T-cell (primary cell): ENCODE measurements at places on chromosomes 11 and 22.

GRCh38 chr22:39556970-39557841, 13.3 kb upstream of the CACNA1I start:
- DNase-seq: peak; percentile 45

DNA sequence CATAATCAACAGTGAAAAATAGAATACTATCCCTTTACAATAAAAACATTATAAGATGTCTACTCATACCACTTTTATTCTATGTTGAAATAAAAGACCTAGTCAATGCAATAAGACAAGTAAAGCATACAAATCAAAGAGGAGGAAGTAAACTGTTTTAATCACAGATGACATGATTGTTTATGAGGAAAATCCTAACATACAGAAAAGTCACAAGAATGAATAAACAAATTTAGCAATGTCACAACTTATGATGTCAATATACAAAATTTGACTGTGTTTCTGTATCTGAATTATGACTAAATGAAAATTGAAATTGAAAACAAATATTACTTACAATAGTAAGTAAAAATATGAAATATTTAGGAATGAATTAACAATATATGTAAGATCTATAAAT, 221.9 kb upstream of the GRIA4 start:
- DNase-seq: no peak

DNA sequence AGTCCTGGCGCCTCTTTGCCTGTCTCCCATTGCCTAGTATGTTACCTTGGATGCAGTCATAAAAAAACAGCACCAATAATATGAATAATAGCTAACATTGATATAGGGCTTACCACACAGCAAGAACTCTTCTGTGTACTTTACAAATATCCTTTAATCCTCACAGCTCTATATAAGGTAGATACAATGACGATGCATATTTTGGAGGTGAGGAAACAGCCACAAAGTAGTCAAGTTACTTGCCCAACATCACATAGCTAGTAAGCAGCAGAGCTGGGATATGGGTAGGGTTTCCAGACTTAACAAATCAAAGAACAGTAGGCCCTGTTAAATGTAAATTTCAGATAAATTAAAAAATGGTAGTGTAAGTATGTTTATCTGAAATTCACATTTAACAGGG, 128.8 kb downstream of the ST3GAL4 start:
- DNase-seq: no peak

DNA sequence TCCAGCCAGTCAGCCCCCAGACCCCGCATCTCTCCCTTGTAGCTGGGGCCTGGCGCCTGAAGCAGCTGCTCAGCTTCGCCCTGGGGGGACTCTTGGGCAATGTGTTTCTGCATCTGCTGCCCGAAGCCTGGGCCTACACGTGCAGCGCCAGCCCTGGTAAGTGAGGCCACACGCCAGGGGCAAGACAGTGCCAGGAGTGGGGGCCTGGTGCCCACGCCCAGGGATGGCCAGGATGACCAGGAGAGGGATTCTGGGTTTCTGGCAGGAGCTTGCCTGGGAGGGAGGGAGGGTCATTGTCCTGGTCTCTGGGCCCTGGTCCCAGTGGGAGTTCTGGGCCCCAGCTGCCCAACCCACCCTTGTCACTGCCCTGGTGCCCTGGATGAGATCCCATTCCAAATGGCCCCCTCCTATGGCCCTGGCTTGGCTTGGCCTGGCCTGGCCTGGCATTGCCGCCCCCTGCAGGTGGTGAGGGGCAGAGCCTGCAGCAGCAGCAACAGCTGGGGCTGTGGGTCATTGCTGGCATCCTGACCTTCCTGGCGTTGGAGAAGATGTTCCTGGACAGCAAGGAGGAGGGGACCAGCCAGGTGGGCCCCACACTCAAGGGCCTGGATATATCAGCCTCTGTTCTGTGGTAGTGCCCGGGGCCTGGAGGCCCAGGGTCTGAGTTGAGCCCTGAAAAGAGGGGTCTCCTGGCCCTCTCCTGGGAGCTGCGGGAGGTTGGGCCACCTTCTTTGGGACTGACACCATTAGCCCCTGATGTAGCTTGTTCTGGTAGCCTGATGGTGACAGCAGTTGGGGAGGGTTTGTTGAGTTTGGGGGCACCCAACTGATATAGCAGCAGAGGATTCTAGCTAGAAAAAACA, 3.7 kb downstream of the SLC39A13 start:
- no peak for DNase-seq

GRCh38 chr11:7077101-7077500, 11.7 kb upstream of the RBMXL2 start:
- no peak for DNase-seq

DNA sequence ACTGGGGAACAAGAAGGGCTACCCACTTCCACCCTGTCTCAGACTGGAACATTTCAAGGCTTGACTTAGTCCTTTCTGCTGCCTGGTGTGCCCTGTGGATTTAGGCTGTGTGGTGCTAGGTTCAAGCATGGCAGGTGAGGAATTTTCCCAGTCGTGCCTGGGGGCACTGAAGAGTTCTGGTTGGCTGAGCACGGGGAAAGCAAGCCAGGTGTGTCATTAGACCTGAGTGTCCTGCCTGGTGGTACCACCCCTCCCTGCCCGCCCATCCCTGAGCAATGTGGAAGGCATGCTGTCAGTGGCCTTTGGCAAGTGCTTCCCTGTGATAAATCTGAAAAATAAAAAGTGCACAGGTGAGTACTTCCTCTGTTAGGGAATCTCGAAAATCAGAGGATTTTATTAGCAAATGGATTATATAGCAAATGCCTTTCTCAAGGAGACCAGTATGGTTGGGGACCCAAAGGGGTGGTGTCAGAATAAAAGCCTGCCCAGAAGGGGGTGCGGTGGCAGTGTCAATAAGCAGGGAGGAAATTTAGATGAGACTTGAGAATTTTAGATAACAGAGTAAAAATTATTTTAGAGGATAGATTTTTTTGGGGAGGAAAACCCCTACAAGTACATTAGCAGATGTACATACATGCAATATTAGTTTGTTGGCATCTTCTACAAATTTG, 22.8 kb downstream of the TEAD1 start:
- no peak for DNase-seq

- peak; percentile 64 for DNase-seq
Observed at GRCh38 chr11:77046060-77046501, 11.9 kb downstream of the B3GNT6 start.

GRCh38 chr22:32258791-32259190, 3.6 kb upstream of the SLC5A4 start:
- no peak for DNase-seq

DNA sequence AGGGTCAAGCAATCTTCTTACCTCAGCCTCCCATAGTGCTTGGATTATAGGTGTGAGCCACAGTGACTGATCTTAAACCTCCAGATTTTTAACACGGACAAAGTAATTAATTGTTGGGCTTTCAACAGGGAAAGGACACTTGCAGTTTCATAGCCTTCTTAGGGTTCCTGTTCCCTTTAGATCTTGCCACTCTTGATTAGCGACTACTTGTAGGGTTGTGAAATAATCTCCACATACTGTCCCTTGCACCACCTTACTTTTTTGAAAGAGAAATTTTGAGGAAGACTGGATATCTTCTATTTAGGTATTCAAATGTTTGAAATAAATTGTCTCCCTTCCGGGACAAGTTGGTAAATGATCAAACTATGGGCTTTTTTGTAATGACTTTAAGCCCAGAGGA, 7.6 kb downstream of the MS4A4E start:
- no peak for DNase-seq

DNA sequence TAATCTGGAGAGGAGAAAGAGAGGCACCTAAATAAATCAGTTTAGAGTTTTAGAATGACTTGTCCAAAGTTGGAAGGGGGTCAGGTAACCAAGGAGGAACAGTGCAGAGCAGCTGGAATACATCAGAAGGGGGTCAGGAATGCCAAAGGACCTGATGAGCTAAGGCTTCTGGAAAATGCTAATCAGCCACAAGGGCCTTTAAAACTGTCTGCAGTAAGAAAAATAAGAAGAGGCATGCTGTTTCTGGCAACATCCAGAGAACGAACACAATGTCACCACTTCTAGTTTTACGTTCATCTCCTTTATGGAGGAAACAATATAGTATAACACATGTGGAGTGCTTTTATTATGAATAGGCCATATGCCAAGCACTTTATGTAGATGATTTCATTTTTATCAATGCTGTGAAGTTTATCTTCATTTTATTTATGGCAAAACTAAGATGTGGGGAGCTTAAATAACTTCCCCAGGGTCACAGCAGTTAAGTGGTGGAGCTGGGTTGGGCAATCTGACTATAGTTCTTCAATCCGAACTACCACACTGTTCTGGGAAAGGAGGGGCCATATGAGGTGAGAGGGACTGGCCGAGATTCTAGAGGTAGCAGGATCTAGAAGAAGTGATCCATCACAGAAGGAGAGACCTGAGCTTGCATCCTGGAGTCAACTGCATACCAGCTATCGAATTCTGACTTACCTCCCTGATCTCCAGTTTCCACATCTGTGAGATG, 22.6 kb downstream of the ACO2 start:
- DNase-seq: no peak

DNA sequence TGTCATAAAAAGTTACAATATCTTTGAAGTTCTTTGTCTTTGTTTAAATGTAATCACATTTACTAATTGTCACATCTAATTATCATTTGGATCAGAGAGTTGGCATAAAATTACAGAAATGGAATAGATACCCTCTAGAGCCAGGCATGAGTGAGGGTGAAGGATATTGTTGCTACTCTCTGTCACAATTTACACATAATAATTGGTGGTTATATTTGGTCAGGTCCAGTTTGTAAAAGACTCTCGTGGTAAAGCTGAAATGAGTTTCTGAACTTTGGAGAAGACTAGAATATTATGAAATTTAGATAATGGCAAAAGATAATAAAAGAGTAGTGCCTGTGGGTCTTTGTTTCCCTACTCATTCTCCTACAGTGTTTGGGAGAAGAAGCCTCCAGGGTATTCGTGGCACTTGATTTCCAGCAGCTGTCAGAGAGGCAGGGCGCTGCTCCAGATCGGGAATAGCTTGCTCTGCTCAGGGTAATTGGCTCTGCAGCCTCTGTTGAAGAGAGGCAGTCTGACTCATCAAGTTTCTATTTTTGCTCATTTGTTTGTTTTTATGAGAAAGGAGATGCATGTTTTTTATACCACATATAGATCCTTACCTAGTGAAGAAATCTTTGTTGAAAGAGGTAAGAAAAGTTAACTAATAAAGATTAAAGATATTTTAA, 349.9 kb downstream of the CNTN5 start:
- no peak for DNase-seq

DNA sequence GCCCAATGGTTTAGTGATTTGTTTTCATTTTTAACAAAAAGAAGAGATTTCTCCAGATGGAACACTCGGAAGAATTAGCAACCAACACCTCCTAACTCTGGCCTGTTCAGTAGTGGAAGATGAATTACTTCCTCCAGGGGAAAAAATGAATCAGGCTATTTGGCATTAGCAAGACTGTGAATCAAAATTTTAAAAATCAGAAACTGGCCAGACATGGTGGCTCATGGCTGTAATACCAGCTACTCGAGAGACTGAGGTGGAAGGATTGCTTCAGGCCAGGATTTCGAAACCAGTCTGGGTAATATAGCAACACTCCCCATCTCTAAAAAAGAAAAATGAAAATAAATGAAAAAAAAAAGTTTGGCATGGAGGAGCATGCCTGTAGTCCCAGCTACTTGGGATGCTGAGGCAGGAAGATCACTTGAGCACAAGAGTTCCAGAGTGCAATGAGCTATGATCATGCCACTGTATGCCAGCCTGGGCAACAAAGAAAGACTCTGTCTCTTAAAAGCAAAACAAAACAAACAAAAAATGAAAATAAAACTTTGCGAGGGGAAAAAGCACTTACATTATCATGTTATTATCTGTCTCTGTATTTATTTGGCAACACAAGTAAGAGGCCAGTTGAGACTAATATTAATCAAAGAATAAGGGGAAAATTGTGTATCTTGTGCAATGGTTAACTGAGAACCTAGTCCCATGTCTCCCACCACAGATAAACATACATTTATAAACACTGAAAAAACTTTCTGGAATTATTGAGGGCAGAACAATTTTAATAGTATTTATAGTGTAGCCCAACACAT, 796.3 kb upstream of the ANO3 start:
- DNase-seq: no peak

GRCh38 chr11:118312328-118312727, 7.8 kb downstream of the CD3E start:
- DNase-seq: no peak

GRCh38 chr11:32779136-32779535, 15.3 kb downstream of the CCDC73 start:
- no peak for DNase-seq

GRCh38 chr11:69494851-69495250, 13.4 kb downstream of the LINC01488 start:
- no peak for DNase-seq

DNA sequence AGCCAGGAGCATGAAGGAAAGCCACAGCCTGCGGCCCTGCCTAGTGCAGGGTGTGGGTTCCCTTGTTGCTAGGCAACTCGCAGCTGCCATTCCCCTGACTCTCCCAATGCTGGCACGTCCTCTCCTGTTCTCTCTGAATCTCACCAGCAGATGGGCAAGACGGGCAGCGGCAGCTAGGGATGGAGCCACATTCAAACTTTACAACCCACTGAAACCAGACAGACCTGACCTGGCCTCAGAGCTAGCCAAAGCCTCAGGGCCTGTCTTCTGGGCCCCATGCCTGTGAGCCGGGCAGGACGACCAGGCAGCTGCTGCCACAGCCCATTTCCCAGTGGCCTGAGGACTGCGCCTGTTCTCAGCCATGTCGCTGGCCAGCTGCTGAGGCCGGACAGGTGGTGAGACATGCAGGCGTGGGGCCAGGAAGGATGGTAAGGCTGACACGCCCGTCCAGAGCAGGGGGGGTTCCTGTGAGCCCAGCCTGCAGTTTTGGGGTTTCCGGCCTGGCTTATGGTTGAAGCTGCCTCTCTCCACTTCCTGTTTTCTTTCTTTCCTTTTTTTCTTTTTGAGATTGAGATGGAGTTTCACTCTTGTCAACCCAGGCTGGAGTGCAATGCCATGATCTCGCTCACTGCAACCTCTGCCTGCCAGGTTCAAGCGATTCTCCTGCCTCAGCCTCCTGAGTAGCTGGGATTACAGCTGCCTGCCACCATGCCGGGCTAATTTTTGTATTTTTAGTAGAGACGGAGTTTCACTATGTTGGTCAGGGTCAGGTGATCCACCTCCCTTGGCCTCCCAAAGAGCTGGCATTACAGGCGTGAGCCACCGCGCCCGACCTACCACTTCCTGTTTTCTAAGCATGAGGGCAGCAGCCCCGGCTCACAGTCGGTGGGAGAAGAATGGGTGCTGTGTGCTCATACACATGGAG, 4.1 kb downstream of the SUN2 start:
- DNase-seq: peak; percentile 82

- no peak for DNase-seq
Observed at GRCh38 chr11:110200241-110200640, 96.2 kb downstream of the RDX start.

GRCh38 chr11:76596652-76597051, 73.9 kb downstream of the LRRC32 start:
- DNase-seq: no peak
